KBM-7 (cell line): ENCODE measurements at places on chromosomes 2 and 18.

DNA sequence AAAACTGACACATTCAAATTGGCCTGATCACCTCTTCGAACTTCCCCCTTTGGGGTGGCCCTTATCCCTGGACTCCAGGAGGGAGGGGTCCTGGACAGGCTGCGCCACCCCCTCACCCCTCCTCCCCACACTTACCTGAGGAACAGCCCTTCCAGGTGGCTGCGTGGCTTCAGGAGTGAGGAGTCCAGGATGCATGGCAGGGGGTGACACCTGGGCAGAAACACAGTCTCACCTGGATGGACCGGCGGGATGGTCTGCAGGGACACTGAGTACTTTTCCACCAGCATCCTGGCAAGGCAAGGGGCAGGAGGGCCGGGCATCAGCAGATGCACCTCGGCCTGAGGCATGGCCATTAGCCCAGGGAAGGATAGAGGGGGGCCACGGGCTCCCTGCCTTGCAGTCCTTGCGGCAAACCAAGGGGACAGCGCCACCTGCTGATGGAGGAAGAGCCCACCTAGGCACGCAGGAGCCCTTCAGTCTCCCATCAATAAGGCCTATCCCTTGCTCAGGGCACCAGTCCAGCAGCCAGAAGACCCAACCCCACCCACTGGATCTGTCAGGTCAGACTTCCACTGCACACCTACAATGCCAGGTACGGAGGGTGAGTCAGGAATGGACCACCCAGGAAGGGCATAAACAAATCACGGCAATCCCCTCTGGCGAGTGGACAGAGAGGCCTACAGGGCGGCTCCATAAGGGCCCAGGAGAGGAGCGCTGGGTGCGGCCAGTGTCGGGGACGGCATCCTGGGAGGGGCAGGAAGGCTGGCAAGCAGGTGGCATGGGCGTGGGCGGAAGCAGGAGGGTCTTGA, 26.0 kb downstream of the FAM178B start:
- peak; percentile 73 for DNase-seq

- no peak for DNase-seq
Observed at GRCh38 chr2:96626553-96626942, 11.6 kb downstream of the KANSL3 start.

DNA sequence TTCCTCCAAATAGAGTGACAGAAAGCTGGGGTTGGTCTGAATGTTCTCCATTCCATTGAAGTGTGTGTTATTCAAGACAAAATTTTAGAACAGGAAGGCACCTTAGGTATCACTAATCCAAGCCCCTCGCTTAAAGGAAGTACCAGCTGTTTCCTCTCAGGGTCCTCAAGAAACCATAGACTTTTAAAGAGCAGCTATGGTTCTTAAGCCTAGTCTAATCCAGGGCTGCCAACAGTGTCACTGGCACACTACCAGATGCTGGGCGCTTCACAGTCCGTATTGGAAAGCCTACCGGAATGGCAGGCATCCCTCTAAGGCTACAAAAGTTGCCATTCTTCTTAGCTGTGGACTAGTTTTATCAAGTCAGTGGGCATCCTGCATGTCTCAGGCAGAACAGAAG, 1.9 kb downstream of the NEMP2 start:
- DNase-seq, result peak; percentile 67

GRCh38 chr2:237411683-237412423, 2.1 kb downstream of the COL6A3 start:
- DNase-seq, result no peak

- DNase-seq, result no peak
Observed at GRCh38 chr2:37436323-37436722, 91.9 kb downstream of the QPCT start.

DNA sequence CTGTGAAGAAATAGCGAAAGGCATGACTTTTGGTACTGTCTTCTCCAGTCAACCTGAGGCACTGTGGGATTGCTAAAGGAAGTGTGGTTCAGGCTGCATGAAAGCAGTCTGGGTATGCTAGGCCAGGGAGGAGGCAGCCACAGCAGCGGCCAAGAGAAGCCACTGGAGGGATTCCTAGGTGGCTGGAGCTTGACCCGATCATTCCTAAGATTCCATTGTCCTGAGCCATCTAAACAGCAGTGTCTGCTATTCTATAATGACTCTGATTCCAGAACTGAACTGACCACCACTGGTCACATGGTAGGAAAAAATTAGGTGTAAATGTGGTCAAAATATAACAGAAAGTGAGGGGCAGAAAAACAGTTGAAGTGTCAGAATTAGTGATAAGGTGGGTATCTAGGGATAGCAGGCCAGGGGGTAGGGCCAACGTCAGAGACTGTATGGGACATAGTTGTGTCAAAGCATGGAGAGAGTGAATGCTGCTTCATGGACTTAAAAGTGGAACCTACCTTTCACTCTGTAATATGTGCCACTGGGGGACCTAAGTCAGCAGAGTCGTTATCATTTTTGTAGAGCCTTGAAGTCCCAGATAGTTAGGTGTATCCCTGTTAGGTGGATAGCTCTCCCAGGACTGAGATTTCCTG, 204.6 kb downstream of the CTNNA2 start:
- no peak for DNase-seq

DNA sequence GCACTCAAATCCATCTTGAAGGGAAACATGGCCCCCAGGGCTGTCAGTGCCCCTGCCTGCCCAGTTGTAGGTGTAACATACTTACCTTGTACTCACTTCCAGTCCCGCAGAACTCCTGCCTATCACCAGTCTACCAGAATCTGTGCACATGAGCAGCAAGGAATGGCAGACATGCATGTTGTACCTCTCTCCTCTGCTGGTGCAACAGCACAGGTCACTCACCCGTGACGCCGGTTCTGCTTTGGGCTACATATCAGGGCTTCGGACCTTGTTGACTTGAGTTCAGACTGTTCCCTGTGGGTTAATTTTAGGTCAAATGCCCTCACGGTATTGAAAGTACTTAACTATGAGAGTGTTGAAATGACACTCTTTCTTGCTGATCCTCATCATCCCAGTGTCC, 215.7 kb downstream of the TPGS2 start:
- no peak for DNase-seq

DNA sequence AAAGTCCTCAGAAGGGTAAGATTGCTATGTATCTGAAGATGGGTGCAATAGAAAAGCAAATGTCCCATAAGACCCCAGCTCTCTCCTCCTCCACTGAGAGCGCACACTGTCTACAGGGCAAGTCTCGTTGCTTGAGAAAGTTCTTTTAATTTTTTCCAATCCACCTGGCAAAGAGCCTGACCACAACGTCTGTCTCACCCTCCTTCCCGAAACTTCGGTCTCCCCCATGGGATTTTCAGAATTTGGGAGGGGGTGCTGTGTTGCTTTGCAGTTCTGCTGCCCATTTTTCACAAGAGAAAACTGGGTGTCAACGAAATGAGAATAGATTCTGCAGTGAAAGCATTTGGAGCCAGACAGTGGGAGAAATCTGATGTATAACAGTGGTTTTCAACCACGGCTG, 40.4 kb downstream of the SERTAD2 start:
- DNase-seq, result no peak

GRCh38 chr2:173432049-173432754, 77.5 kb downstream of the CDCA7 start:
- peak; percentile 46 for DNase-seq

GRCh38 chr18:32301976-32302743, 112.3 kb downstream of the MEP1B start:
- no peak for DNase-seq

DNA sequence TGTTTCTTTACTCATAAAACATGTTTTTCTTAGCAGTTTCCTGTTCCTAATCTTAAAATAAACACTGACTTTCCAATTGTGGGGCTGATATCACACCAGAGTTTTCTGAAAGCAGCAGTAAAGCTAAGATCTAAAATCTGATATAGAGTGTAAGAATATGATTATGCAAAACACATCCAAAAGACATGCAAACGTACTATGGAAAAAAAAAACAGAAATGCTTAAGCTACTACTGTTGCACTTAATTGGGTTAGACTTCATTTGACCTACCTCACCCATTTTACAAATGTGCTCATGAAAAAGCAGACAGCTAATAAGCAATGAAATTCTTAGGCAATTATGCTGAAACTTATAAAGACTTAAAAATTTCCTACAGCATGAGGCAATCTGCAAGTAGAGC, 10.5 kb downstream of the CYTIP start:
- no peak for DNase-seq

DNA sequence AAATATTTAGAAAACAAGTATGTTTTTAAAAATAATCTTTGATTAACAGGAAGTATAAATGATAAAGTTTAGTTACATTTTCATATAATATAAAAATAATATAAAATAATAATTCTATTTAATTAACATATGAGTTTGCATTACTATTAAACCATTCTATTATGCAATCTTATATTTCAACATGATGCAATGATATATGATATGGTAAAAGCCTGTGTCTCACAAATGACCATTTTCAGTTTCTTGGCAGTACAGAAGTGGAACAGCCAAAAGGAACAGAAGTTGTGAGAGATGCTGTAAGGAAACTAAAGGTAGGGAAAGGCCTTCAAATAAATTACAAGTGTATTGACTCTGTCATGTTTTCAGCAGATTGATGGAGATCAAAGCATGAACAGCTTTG, 230.8 kb downstream of the GULP1 start:
- no peak for DNase-seq

- no peak for DNase-seq
Observed at GRCh38 chr2:158142165-158142564, 40.5 kb downstream of the UPP2 start.

DNA sequence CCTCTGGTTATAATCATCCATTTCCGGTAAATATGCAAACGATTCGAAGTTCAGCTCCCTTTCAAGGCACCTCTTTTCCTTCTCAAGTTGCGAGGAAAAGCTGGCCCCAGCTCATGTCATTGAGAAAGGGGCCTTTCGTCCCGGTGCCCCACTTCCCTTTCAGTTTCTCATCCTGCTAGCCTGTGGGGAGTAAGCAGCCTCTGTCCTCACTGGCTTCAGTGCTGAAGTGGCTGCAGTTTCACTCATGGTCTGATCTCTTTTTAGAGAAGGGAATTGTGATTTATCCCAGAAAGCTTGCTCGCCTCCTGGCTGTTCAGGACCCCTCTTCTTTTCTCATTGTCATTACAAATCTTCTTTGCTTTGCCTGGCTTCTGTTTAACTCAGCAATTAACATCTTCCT, 207.5 kb downstream of the NR4A2 start:
- DNase-seq, result no peak

- no peak for DNase-seq
Observed at GRCh38 chr18:13266218-13267100, 47.9 kb downstream of the LDLRAD4 start.
